ENCODE measurements at places on chromosomes 7 and 10. TPM values are rescaled to one million over a fixed set of nuclear protein-coding genes. Genes with fewer than 3 reads are reported as not detected.

DNA sequence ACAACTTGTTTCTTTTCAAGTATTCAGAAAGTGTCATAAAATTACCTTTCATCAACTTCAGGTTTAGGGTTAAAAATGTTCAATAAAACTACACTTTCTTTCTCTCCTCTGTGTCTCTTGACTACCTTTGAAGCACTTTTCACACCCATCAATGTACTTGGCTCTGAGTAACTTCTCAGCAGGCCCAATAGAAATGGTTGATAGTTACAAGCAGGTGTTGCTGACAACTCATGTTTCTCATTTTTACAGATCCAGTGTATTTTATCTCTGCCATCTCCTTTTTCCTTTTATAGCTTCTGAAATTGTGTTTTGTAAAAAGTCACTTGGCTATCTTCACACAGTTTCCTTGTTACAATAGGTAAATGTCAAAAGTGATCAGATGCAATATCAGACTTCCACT lies 348.0 kb downstream of the PHTF2 start:
- no peak for DNase-seq

EBLN1 gene
- total RNA-seq, result not detected

SLC16A12 gene
- total RNA-seq, result not detected

VTI1A gene
- total RNA-seq, result 203 TPM

DNA sequence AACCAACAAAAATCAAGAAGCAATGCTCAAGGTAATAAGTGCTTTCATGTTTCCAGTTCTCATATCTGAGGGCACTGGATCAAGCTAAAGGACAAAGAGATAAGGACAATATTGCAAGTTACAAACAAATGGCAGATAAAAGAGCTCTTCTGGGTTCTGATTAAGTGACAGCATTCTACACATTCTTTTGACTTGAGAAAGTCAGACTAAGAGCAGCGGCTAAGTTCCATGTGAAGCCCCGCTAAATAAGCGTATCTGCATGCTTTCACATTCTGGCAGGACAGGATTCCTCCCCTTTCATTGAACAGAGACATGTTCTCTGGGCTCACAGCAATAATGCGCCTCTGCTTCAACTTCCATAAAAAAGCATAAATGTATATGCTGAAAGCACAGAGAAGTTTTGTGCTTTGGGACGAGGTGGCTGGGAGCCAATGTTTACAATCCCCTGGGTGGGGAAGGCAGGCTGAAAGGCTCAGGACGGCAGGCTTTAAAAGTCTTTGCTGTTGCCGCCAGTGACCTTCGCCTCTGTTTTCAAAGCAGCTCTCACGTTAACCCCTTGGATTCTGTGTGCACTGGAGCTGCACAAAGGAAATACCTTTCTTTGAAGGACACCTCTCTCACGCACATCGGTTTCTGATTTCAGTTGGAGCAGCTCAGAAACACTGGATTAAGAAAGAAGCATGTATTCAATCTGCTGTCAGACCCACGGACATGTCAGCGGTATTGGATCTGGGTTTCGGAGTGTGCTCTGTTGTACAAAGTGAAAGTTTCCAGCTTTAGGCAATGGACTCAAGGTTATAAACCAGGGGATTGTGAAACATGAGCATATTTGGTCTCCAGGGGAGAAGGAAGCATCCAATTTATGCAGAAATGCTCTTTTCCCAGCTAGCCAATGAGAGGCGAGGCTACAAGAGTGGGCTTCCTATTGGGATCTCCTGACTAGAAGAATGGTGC lies 105.4 kb upstream of the FAM133B start:
- DNase-seq, result peak; percentile 86

DNA sequence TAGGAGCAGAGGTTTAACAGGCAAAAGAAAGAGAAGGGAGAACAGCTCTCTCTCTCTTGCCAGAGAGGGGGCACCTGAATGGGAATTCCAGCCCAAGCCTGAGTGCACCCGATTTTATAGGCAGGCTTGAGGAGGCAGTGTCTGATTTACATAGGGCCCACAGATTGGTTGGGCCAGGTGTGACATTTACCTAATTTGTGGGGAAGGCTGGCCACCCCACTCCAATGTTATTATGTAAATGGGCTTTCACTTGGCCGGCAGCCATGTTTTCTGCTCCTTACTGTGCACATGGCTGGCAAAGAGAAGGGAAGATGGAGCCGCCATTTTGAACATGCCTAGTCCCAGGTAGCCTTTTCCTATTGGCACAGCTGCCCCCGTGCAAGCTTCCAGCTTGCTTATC lies 735.5 kb upstream of the AUTS2 start:
- no peak for DNase-seq

Data from Peyer's patch (tissue), 4 donors.